Adrenal gland (tissue), 19 donors: ENCODE measurements at places on chromosomes 6 and 20. TPM values are rescaled to one million over a fixed set of nuclear protein-coding genes. Genes with fewer than 3 reads are reported as not detected.

DNA sequence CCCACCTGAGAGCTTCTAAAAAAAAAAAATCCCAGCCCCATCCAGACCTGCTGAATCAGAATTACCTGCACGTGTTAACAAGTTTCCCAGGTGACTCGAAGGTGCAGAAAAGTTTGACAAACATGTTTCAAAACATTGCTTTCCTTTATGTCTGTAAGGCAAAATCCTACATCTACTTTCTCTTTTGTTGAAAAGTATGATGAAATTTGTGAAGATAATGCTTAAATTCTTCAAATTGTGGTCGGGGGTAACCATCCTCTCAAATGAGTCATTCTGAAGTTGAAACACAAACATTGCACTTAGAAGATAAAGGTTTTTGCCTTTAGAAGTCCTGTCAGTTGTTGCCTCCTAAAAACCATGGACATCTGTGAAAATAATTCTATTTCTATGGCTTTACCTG lies 429.7 kb downstream of the EPHA7 start:
- H3K27me3 ChIP-seq = no peaks in the 10 kb centered on the region
- H3K4me3 ChIP-seq = no peak overlapping the region
- H3K4me1 ChIP-seq = no peaks in the 10 kb centered on the region
- no peak overlapping the region for H3K27ac ChIP-seq

Gene KCNK16
- total RNA-seq = not detected

Gene SSTR4
- not detected for total RNA-seq

Gene CTCFL
- not detected for total RNA-seq

GRCh38 chr20:6685181-6685582 lies 82.3 kb upstream of the BMP2 start:
- H3K4me3 ChIP-seq = no peak overlapping the region
- no peaks in the 10 kb centered on the region for H3K36me3 ChIP-seq
- no peak for DNase-seq
- no peaks in the 10 kb centered on the region for H3K27me3 ChIP-seq
- H3K27ac ChIP-seq = no peak overlapping the region
- no peaks in the 10 kb centered on the region for H3K4me1 ChIP-seq
